ENCODE measurements at places on chromosomes 16 and 17. TPM values are rescaled to one million over a fixed set of nuclear protein-coding genes. Genes with fewer than 3 reads are reported as not detected.

The DCUN1D3 gene
- 0.52 TPM for polyA plus RNA-seq

The HEATR9 gene
- polyA plus RNA-seq, result not detected

The WNT9B gene
- not detected for polyA plus RNA-seq

The BFAR gene
- polyA plus RNA-seq, result 40.2 TPM

The TEN1 gene
- polyA plus RNA-seq, result 33.7 TPM

The PIGQ gene
- 22.2 TPM for polyA plus RNA-seq

The VMO1 gene
- polyA plus RNA-seq, result not detected

The PRSS33 gene
- not detected for polyA plus RNA-seq

The CACNA1H gene
- polyA plus RNA-seq, result not detected

The PRKCB gene
- 330 TPM for polyA plus RNA-seq

The NECAB2 gene
- polyA plus RNA-seq, result not detected

The HIGD1B gene
- not detected for polyA plus RNA-seq

The SLC25A11 gene
- polyA plus RNA-seq, result 62.1 TPM

The HCRT gene
- polyA plus RNA-seq, result not detected

The CACNG1 gene
- not detected for polyA plus RNA-seq

The CCDC40 gene
- polyA plus RNA-seq, result not detected

The MAP2K3 gene
- polyA plus RNA-seq, result 99.6 TPM

The DRC3 gene
- polyA plus RNA-seq, result not detected

The RAP1GAP2 gene
- 0.96 TPM for polyA plus RNA-seq

The PRSS27 gene
- not detected for polyA plus RNA-seq

The GJC1 gene
- polyA plus RNA-seq, result not detected

Measured in naive B cell (primary cell).